ENCODE measurements at places on chromosomes 11 and 22.

DNA sequence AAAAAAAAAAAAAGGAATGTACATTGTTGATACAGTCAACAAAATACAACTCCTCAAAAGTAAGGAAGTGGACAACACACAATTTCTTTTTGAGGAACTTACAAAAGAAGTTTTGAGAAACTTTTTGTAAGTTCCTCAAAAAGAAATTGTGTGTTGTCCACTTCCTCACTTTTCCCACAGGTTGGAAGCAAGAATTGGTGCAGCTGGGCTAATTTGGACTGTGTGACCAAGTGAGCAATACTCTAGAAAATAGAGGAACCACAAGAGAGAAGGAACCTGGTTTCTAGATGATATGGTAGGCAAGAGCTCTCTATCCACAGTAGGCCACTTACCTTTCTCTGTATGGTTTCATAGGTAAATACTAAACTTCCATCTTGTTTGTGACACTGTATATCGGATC is 1053.8 kb downstream of the LRRC4C start:
- no peak for DNase-seq

DNA sequence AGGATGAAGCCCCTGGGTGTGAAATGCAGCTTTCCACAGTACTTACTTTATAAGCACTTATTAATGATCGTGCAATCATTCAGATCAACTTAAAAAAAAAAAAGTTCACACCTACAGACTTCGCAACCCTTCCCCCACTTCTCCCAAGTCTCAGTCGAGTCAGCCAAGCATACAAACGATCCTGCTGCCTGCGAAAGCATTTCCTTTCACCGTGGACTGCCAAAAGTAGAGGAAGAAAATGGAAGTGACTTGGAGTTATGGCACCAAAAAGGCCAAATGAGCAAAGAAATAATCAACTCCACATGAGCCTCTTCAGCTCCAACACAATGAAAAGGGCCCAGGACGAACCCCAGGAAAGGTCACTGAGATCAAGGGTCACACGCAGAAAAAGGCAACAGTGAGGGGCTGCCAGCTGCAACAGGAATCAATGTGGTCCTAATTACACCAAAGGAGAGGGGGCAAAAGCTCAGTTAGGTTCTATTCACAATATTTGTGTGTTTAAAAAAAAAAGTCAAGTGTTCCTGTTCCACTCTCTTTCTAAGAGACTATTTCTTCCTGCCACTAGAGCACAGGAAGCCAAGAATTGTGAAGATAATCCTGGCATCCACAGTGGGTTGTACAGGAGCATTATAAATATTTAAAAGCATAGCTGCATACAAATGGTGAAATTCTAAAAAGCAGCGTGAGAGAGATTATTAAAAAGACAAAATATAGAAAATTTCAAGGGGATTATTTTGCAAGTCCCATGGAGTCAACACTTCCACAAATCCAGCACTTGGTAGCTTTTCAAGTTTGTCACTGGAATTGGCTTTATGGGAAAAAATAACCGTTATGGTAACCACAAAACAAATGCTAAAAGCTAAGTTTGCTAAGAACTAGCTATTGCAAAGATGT is 28.4 kb downstream of the CDON start:
- no peak for DNase-seq

DNA sequence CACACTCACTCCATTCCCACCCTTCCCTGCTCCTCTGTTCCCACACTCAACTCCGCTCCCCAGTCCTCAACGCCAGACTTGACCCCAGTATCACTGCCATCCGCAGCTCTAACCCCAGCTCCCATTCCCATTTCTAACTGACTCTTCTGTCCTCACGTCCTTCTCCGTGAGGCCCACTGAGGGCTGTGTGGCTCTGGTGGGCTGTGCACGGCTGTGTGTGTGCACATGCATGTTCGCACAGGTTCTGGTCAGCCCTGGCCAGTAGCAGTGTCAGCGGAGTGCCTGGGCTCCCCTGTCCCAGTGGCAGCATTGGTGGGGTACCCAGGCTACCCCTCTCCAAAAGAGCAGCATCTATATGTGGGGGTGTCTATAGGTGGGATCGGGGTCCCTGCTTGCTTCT is 5.0 kb downstream of the CAPN1 start:
- no peak for DNase-seq

DNA sequence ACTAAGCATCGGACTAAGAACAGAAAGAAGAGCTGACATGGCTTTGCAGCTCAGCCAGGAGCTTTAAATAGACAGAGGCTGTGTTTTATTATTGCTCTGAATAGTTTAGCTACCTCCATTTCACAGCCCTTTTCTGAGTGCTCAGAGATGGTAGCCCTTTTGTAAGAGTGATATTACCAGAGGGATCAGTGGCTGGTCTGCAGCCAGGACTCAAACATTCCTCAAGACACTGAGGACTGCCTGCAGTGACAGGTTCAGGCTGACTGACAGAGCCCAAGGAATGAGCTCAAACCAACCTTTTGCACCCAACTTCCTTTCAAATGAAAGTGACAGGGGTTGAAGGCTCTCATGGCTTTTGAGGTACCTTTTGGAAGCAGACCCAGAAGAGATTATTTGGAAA is 189.0 kb downstream of the DDX10 start:
- no peak for DNase-seq

- no peak for DNase-seq
These were observed 12.7 kb upstream of the CELSR1 start for GRCh38 chr22:46549971-46550641.

DNA sequence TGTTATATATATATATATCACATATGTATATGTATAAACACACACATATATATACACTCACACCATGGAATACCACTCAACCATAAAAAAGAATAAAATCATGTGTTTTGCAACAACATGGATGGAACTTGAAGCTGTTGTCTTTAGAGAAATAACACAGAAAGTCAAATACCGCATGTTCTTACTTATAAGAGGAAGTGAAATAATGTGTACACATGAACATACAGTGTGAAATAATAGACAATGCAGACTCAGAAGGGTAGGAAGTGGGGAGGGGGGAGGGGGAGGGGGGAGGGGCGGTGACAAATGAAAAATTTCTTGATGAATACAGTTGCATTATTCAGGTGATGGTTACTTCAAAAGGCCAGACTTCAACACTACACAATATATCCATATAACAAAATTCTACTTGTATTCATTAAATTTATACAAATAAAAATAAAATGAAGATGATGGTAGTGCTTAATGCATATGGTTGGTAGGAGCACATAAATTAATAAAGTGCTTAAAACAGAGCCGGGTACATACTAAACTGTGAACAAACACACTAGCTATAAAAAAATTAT is 5.8 kb upstream of the OR5B2 start:
- DNase-seq: no peak

- no peak for DNase-seq
These were observed 49.8 kb upstream of the BLID start for GRCh38 chr11:122165607-122166371.

DNA sequence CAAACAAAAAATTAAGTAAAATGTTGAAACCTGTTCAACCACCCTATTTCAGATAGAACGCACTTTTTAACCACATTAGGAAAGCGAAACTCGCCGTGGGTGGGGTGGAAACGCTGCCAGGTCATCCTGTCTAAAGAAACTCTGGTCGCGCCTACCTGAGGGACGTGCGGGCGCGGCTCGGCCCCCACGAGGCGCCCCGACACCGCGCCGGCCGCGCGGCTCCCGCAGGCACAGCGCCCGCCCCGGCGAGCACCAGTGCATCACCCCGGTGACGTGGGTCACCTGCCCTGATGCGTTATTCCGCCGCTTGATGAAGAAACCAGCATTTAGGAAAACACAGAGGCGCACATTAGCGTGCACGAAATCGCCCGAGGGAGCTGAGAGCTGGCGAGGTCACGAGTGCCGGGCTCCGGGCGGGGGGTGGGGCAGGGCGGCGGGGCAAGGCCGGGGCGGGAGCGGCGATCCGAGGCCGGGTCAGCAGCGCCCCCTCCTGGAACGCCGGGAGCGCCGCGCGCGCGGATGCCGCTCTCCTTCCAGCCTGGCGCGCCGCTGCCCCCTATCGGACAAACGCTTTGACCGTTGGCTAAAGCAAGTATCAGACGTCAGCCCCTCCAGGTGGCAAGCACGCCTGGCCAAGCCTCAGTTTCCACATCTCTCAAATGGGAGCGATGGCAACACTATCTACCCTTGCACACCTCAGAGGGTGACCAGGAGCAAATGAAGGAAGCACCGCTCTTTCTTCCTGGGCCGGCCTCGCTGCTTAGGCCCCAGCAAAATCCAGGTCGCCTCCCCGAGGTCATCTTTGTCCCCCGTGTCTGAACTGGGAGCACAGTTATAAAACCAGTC is 15.7 kb upstream of the SNX32 start:
- peak; percentile 71 for DNase-seq

DNA sequence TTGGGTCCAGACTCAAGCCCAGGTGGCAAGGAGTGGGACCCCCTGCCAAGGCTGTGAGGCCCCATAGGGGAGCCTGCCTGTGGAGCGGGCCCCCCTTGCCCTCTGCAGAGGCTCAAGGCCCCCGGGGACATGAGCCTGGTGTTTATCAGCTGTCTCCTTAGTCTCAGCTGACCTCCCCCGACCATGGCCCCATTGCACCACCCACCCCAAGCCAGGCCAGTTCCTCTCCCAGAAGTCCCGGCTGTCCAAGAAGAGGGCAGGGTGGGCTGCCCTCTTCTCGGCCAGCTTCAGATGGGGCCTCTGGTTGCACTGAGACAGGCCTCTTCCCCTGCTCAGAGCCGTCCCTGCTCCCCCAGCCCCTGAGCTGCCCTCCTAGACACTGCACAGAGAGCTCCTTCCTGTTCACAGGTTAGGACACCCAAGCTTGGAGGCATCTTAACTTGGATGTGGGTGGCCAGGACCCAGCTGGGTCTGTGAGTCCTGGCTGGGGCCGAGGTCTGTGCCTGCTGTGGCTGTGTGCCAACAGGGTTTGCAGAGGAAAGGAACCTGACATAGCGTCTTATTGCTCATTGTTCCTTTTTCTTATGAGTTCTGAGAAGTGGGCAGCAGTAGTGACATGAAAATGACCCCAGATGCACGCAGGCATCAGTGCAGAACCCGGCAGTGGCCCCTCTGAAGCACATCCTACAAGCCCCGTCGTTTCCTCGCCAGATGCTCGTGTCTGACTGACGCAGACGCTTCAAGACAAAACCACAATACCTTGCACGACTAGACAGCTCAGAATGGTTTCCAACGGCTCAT is 5.4 kb downstream of the TRABD start:
- DNase-seq: no peak

- no peak for DNase-seq
These were observed 17.6 kb upstream of the CLPB start for GRCh38 chr11:72451831-72452376.

DNA sequence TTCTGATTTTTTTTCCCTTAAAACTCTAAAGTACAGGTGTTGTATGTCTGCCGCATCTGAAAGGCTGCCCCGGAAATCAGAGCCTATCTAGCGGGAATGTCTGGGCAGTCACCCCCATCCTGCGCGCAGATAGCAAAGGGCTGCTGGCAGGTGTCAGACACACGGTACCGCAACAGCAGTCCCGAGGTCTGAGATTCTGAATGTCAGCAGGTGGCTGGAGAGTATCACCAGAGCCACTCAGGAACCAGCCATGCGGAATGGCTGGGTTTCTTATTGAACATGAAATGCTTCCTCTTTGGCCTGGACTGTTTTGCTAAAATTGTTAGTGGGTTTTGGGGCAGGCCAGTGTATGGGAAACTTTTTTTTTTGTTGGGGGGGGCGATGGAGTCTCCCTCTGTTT is 53.3 kb downstream of the CERK start:
- no peak for DNase-seq

- DNase-seq: no peak
These were observed 44.4 kb downstream of the MOB2 start for GRCh38 chr11:1442163-1442562.

DNA sequence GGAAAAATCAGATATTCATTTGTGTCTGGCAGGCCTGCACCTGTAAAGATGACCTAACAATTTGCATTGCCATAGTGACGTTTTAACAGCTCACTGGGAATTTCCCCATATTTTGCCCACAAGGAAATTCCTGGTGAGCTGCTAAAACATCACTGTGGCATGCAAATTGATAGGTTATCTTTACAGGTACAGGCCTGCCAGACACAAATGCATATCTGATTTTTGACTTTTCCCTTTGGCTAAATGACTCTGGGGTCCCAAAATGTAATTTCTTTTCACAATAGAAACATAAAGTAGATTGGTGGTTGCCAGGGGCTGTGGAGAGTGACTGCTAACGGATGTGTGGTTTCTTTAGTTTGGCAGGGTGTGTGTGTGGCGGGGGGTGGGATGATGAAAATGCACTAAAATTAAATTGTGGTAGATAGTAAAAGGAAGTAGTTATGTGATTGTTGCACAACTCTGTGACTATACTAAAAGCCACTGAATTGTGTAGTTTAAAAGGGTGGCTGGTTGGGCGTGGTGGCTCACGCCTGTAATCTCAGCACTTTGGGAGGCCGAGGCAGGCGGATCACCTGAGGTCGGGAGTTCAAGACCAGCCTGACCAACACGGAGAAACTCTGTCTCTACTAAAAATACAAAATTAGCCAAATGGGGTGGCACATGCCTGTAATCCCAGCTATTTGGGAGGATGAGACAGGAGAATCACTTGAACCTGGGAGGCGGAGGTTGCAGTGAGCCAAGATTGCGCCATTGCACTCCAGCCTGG is 18.5 kb upstream of the FEZ1 start:
- DNase-seq: peak; percentile 81

- DNase-seq: peak; percentile 50
These were observed 14.5 kb upstream of the MB start for GRCh38 chr22:35631597-35631996.

GRCh38 chr11:2436521-2437031 is 7.7 kb downstream of the TRPM5 start:
- no peak for DNase-seq

- no peak for DNase-seq
These were observed 1.7 kb upstream of the PLAAT2 start for GRCh38 chr11:63564784-63565350.

GRCh38 chr11:124578761-124579160 is 9.0 kb downstream of the OR8A1 start:
- no peak for DNase-seq

DNA sequence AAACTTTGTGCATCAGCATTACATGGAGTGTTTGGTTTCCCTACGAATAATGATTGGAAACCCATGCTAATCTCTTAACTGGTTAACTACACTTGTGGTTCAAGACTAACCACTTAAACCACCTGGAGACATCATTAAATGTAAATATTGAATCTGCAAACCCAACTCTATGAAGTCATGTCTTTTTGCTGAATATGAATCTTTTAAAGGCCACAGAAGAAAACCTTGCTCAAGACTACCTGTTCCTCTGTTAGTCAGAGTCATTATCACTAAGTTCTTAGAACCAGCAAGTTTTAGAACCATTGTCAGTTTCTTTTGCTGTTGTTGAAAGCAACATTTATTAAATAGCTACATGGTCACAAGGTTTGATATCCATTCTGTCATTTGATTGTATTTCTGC is 70.7 kb downstream of the SIK2 start:
- no peak for DNase-seq

DNA sequence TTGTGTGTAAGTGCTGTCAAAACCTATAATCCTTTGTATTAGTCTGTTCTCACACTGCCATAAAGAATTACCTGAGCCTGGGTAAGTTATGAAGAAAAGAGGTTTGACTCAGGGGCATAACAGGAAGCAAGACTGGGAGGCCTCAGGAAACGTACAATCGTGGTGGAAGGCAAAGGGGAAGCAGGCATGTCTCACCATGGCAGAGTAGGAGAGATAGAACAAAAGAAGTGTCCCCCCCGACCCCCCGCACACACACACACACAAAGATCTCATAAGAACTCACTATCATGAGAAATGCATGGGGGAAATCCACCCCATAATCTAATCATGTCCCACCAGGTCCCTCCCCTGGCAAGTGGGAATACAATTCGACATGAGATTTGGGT is 2.3 kb upstream of the USP28 start:
- DNase-seq: no peak

GRCh38 chr22:43388420-43388851 is 23.4 kb upstream of the MPPED1 start:
- peak; percentile 44 for DNase-seq
